ENCODE measurements at places on chromosomes 1 and 21.

- DNase-seq, result no peak
Observed at GRCh38 chr1:110293601-110294104, 45.5 kb upstream of the RBM15 start.

DNA sequence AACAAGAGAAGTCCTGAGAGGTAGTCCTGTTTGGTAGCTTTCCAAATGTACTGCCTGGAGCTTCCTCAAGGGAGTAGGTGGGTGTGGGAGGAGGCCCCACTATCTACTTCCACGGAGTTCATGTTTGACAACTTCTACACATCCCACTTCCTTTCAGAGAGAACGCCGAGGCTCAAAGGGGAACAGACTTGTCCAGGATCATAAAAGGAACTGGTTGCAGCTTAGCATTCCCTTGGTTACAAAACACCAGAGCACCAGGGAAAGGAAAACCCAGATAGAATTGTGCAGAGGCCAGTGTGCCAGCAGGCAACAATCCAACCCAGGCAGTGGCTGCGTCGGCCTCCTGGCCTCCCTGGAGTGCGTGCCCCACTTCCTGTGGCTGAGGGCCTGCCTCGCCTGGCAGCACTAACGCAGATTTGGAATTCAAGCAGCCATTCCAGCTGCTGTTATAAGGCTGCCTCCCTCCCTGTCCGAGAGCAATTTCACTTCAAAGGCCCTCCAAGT lies 4.2 kb upstream of the RAP1GAP start:
- no peak for DNase-seq

DNA sequence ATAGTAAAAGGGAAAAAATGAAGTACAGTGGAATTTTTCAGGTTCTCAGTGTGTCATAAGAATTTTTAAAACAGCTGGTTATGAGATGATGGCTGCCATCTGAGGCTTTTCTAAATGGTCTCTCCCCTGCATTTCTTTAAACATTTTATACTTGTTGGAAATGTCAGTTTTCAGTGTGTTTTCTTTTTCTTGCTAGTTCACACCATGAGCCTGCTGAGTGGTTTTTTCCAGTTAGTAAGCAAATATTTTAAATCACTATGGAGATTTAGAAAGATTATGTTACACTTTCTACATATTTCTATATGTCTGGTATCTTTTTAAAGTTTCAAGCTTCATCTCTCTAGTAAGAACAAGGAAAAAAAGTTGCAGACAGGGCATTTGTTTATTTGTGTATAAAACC lies 9.6 kb downstream of the RBM15 start:
- DNase-seq, result no peak

GRCh38 chr1:186413319-186413718 lies 37.7 kb downstream of the ODR4 start:
- no peak for DNase-seq

- no peak for DNase-seq
Observed at GRCh38 chr1:223207293-223208066, 64.4 kb upstream of the TLR5 start.

- DNase-seq, result no peak
Observed at GRCh38 chr1:67005068-67005467, 48.9 kb downstream of the SLC35D1 start.

DNA sequence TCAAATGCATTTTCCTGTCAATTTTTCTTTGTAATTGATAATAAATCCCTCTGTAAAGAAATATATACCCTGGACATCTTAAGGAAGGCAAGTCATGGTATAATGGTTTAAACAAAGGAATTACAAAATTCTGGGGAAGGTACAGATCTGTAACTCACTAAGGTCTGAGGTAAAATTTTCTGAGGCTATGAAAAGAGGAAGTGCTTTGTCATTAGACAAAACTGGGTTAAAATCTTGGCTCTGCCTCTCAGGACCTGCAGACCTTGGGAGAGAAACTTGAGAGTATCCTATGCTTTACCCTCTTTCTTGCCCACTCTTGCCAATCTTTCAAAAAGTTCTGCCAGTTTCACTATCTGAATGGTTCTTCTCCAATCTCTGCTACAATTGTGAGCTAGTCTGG lies 26.8 kb upstream of the BEND5 start:
- peak; percentile 15 for DNase-seq

GRCh38 chr1:14639291-14640050 lies 41.0 kb downstream of the KAZN start:
- DNase-seq, result no peak

DNA sequence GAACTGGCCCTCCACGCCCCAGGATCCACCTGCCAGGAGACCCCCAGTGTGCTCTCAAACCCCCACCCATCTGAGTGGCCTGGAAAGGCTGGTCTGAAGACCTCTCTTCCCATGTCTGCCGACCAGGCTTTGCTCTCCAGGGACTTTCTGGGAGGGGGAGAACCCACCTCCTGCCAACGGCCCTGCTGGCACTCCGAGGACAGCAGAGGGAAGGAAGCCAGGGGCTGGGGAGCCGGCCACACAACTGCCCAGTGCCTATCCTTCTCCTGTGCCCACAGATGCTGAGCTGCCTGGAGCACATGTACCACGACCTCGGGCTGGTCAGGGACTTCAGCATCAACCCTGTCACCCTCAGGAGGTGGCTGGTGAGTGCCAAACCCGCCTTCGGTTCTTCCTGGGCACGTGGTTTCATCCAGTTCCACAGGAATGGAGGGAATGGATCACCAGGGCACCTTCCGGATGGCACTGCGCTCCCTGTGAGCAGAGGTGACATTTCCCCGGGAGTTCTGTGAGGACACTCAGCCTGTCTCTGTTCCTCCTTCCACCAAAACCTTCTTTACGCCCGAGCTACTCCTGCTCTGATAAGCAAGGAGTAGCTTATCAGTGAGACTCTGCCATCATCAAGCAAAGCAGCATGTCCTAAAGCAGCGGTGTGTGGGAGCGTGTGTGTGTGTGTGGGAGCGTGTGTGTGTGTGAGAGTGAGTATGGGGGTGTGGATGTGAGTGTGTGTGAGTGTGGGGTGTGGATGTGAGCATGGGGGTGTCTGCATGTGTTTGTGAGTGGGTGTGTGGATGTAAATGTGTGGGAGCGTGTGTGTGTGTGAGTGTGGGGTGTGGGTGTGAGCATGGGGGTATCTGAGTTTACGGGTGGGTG lies 105.5 kb downstream of the PDE9A start:
- no peak for DNase-seq

DNA sequence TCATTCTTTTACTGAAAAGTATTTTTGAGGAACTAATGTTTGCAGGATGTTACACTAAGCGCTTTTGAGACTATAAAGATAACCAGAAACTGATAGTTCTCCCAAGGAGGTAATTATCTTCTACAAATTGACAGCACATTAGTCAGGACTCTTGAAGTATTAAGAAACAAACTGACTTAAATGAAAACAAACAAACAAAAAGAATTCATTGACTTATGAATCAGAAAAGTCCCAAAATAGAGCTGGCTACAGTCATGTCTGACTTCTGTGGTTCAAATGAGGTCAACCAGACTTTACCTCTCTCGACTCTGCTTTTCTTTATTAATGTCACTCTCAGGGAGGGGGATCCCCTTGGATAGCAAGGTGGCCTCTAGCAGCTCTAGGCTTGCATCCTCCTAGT lies 296.8 kb downstream of the TPR start:
- no peak for DNase-seq

- DNase-seq, result no peak
Observed at GRCh38 chr1:207346513-207346912, 25.0 kb downstream of the CD55 start.

GRCh38 chr1:147272042-147272441 lies 29.6 kb downstream of the CHD1L start:
- DNase-seq, result no peak

- no peak for DNase-seq
Observed at GRCh38 chr1:88876573-88877365, 14.6 kb downstream of the GTF2B start.

DNA sequence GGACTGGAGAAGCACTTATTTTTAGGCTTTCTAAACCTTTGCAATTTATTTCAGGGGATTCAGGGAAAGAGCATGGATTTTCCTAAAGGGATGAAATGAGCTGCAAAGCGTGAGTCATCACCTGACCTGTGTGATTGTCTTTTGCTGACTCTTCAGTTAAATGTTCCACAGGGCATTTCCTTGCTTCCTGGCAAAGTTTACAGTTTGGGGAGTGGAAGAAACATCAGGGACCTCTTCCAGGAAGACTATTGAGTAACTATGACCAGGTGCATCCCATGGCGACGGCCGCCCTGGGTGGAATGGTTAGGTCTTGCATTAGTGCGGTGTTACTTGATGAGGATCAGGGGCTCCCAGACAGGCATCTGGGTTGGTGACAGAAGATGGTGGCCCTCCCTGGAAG lies 79.5 kb upstream of the SIPA1L2 start:
- no peak for DNase-seq

DNA sequence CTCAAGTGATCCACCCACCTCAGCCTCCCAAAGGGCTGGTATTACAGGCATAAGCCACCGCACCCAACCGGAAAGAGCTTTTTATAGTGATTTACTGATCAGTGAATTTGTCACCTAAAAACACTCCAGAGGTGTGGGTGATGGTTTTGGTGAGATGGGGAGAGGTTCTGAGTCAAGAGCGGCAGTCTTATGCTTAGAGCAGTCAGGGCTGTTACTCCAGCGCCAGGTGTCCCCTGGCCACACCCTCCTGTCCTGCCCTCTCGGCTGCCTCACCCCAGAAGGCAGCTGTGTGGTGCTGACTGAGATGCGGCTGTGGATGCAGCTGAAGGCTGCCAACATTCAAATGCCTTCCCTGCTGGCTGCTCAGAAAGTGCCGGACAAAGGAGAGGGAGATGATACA lies 94.5 kb upstream of the LPGAT1 start:
- no peak for DNase-seq

DNA sequence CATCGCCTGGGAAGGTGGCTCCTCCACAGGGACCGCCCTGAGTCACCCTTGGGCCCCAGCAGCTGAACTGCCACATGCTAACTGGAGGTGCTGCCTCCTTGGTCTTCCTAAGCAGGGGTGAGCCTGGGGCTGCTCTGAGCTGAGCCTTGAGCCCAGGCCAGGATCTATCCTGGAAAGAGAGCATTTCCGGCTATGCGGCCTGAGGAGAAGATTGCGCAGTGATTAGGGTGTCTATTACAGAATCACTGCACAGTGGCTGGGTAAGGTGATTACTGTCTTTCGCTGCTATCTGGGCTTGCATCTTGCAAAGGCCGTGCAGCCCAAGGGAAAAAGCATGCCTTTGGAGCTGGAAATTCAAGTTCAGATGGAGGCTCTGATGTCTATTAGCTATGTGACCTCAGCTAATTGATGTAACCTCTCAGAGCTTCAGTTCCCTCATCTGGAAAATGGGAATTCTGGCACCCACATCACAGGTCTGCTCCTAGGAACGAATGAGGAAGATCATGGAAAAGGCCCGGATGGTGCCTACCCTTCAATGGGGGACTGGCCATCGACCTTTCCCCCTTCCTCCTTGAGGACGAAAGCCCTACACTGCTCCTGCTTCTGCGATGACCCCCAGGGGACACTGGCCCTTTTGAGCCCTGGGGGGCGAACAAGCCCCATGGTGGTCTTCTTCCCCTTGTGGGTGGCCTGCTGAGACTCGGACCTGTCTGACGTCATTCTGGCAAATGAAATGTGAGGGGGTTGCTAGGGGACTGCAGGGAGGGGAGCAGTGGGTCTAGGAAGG lies 38.0 kb downstream of the GPR161 start:
- no peak for DNase-seq

DNA sequence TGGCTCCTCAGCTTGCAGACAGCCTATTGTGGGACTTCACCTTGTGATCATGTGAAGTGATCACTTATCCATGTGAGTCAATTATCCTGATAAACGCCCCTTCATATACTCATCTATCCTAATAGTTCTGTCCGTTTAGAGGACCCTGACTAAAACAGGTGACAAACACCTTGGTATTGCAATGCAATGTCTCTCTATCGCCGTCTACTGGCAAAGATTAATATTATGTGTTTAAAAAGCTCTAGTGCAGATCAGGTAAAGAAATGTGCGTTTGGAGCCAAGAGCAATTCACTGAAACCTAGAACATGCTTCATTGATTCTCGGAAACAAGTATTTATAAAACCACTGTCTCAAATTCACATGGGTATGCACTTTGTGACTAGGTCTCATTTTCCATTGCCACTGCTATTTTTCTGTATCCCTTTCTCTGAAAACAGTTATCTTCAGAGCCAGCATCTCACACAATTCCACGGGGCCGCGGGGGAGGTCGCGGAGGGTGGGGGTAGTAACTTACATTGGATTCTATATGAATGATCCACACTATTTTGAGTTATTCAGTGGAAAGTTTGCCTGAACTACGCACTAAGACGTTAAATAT lies 554.6 kb upstream of the NCAM2 start:
- DNase-seq, result peak; percentile 70

DNA sequence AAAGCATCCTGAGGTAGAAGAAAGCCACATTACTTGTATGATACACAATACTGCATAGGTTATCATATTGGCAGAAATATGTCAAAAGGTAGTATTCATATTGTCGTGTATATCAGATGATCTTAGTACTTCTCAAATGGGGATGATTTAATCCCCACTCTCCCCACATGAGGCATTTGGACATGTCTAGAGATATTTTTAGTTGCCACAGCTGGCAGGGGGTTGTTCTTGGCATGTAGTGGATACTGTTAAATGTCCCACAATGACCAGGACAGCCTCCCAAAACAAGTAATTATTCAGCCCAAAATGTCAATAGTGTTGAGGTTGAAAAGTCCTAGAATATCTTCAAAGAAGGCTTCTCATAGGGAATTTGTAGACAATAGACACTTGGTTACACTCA lies 162.8 kb downstream of the NEGR1 start:
- DNase-seq, result no peak

DNA sequence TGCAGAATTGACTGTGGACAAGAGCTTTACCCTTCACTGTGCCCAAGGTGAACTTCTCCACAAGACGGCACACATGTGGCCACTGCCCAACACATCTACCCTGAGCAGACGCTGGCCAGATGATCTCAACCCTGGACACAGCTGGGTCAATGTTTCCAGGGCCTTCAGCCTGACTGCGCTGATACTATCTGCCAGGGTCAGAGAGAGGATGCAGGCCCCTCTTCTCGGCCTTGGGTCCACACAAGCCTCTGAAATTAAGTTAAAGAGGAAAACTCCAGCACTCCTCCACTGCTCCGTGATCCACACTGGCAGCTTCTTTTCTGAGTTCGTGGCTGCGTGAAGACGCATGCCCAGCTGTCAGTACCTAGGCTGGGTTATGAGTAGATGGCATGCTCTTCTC lies 58.1 kb downstream of the GLIS1 start:
- no peak for DNase-seq

DNA sequence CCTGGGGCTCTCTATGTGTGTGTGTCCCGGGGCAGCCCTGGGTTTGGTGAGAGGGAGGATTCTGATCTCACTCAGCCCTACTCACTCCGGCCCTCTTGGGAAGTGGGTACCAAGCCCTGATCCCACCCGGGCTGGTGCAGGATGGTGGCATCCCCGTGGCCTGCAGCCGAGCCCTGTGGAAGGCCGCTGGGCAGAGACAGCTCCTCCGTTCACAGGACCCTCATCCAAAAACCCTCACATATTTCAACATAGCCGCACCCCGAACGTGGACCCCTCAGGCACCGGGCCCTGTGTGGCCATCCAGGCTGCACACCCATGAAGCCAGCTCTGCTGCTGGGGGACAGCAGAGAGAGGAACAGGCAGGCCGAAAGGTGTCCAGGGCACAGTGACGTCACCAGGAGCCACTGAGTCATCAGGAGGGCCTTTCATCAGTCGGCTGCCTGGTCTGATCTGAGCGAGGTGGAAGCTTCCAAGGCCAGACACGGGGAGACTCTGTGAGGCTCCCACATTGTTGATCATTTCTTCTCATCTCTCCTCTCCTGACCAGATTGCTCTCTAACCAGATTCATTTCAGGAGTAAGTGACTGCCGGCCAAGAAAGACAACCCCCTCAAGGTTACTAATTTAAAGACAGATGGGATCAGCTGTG lies 16.2 kb upstream of the GPR157 start:
- DNase-seq, result no peak

GRCh38 chr1:21914880-21915640 lies 22.1 kb downstream of the HSPG2 start:
- peak; percentile 66 for DNase-seq
